ENCODE measurements at places on chromosomes 5 and 9.

DNA sequence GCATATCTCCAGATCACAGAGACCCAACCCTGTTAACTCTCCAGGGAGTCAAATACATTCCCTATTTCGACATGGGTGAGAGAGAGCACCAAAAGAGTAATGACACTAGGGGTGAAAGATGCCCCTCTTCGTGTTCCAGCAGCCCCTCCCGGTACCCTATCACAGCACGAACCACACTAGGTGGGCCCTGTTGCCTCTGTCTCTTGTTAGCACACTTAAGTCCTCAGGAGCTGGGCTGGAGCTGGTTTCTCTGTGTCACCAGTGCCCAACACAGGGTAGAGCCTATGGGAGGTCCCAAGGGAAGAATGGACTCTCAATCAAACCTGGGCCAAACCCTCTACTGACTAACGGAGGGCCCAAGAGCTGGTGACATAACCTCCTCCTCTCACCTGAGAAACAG lies 1.2 kb downstream of the CDK20 start:
- H3K4me1 ChIP-seq, result peaks cover 14% of the 10 kb centered on the region
- peak overlapping the region; percentile 95 for H3K4me3 ChIP-seq
- H3K27ac ChIP-seq, result peak overlapping the region; percentile 99
- peaks cover 12% of the 10 kb centered on the region for H3K36me3 ChIP-seq

- peaks cover 10% of the 10 kb centered on the region for H3K4me1 ChIP-seq
- H3K27ac ChIP-seq, result no peak overlapping the region
- no peaks in the 10 kb centered on the region for H3K27me3 ChIP-seq
- peaks cover 22% of the 10 kb centered on the region for H3K36me3 ChIP-seq
Observed at GRCh38 chr5:69213513-69214215, 21.0 kb upstream of the CDK7 start.

- peak overlapping the region; percentile 70 for H3K27ac ChIP-seq
- peak overlapping the region; percentile 55 for H3K4me3 ChIP-seq
- no peak for DNase-seq
- H3K36me3 ChIP-seq, result peaks cover 8% of the 10 kb centered on the region
- peaks cover 3% of the 10 kb centered on the region for H3K4me1 ChIP-seq
Observed at GRCh38 chr5:150487199-150488061, 20.5 kb upstream of the NDST1 start.

DNA sequence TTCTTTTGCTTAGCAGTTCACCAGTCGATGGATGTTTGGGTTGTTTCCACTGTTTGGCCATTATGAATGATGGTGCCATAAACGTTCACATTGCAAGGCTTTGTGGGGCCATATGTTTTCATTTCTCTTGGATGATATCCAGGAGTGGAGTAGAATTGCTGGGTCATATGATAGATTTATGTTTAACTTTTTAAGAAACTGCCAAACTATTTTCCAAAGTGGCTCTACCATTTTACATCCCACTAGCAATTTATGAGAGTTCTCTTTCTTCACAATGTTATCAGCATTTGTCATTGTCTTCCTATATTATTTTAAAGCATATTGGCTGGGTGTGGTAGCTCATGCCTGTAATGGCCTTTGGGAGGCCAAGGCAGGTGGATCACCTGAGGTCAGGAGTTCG lies 5.2 kb downstream of the GPR107 start:
- H3K36me3 ChIP-seq, result peaks cover 29% of the 10 kb centered on the region
- no peak overlapping the region for H3K27ac ChIP-seq
- no peaks in the 10 kb centered on the region for H3K27me3 ChIP-seq
- no peak overlapping the region for H3K4me3 ChIP-seq
- peaks cover 17% of the 10 kb centered on the region for H3K4me1 ChIP-seq

- no peak for DNase-seq
- H3K27me3 ChIP-seq, result peaks cover 38% of the 10 kb centered on the region
- H3K4me1 ChIP-seq, result peaks cover 3% of the 10 kb centered on the region
- no peak overlapping the region for H3K27ac ChIP-seq
- no peaks in the 10 kb centered on the region for H3K36me3 ChIP-seq
Observed at GRCh38 chr5:1208221-1208742, 6.9 kb downstream of the SLC6A19 start.
